Gastroesophageal sphincter (tissue), 4 donors: ENCODE measurements at places on chromosomes 12 and 14. TPM values are rescaled to one million over a fixed set of nuclear protein-coding genes. Genes with fewer than 3 reads are reported as not detected.

GRCh38 chr12:108744021-108744897, 12.9 kb upstream of the CORO1C start:
- no peak for ATAC-seq

DNA sequence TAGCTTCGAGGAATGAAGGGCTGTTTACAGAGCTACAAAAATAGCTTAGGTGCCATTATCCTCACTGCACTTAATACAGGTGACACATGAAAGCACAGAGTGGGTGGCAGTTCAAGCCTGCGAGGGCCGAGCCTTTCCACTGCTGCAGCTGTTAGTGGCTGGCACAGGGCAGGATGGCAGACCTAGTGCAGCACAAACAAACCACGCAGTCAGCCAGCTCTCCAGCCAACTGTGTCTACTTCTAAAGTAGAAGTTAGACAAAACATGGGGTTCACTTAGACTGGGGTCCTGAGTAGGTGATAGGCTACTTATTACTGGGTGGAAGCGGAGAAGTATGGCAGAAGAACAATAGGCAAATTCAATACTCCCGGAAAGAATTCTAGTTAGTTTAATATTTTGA, 95.4 kb downstream of the DUSP16 start:
- no peak for ATAC-seq

DNA sequence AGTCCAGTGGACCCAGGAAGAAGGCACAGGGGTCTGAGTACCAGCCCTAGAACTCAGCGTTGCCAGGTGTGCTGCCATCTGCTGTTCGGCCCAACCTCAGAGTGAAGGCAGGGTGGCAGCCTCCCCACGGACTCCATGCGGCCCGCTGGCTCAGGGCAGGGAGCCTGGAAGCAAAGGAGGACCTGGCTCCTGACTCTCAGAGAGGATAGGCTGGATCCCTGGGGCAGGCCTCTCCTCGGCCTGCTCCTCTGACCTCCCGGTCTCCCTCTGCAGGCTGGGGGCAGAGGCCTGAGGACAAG, 10.1 kb downstream of the MCRS1 start:
- no peak for ATAC-seq

GRCh38 chr14:97544571-97544970, 747.4 kb downstream of the VRK1 start:
- ATAC-seq: no peak

Gene LTB4R2
- 3.8 TPM for total RNA-seq

DNA sequence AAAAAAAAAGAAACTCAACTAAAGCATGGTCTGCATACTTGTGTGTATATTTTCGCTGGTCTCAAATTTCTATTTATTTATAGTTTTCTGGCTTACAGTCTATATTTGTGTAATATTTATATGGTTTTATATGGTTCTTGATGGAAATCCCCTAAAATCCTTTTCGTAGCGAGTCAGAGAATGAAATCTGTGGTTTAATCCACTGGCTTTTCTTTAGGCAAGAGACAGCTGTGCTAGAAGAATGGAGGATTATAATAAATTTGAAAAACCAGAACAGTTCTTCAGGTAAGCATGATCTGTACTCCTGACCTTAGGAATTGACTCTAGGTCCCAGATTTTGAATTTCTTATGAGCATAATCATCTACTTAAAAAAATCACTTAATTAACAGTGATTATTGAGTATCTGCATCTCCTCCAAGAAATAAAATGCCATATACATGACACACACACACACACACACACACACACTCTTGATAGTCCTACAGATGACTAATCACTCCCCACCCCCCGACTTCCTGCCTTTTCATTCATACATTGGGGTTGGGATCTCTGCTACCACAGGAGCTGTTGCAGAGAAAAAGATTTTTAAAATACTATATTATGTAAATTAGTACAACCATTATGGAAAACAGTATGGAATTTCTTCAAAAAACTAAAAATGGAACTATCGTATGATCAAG, 113.4 kb downstream of the CRADD start:
- no peak for ATAC-seq

GRCh38 chr14:50407111-50407812, 10.6 kb upstream of the CDKL1 start:
- no peak for ATAC-seq

Gene OR11G2
- total RNA-seq: not detected

Gene SOCS4
- 25.4 TPM for total RNA-seq

Gene CIDEB
- total RNA-seq: 12.0 TPM

GRCh38 chr14:81529391-81529790, 4.3 kb downstream of the SEL1L start:
- no peak for ATAC-seq

DNA sequence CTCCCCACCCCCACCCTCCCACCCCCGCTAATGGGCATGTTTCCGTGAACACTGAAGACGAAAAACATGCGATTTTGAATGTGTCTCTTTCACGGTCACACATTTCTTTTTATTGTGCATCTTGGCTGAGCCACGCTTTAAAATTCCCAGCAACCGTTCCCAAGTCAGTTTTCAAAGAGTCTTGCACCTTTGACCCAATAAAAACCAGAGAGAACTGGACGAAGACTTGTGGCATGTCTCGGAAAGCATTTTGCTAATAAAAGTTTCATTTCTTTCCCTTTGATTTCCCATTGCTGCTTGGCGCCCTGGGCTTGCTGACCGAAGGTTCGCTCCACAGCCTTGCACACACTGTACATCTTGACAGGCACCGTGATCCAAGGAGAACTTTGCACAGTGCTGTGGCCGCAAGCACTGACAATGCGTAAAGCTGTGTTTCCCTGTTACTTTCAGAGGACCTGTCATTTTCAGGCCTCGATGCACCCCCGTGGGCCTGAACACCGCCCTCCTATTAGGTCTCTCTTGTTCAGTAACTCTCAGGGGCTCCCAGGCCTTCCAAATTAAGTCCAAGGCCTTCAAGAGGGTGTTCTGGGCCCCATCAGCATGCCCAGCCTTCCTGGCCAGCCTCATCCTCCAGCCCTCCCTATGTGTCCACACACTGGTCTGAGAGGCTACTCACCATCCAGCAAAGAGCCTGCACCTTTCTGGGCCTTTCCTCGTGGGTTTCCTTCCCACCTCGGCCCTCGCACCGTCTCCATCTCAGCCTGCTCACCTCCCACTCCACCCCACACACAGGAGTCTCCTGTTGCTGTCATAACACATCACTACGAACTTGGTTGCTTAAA, 63.4 kb upstream of the DIO3 start:
- no peak for ATAC-seq

Gene ACSS3
- 16.7 TPM for total RNA-seq

DNA sequence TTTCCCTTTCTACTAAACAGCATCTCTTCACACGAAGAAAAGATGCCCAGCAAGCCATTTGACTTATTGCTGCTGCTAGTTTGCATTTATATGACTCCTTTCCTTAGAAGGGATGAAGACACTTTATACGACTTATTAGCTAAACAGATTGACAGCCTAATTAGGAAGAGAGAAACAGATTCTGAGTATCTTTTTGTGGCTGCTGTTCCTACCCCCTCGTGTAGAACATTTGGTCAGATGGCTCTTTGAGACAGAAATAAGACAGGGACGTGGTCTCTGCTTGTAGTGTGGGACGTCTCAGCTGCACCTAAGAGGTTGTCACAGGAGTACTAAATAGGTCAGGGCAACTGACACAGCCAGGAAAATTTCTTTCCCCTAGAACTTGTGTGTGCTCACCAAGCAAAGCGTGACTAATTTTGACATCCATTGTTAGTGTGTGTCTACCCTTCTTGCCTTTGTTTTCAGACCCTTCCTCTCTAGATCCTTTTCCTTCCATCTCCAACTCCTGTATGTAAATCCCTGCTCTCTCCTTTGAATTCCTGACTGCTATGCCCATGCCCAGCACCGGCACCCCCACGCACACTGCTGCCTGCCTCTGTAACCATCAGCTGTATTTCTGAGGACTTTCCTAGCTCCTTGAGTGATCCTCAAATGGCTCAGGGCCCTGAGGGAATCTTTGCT, 83.2 kb downstream of the DAD1 start:
- no peak for ATAC-seq

- no peak for ATAC-seq
Observed at GRCh38 chr14:104142136-104142945, 4.0 kb downstream of the KIF26A start.

- ATAC-seq: peak; percentile 25
Observed at GRCh38 chr12:132437252-132437932, 52.6 kb upstream of the FBRSL1 start.

Gene TMEM132D
- total RNA-seq: 0.15 TPM

DNA sequence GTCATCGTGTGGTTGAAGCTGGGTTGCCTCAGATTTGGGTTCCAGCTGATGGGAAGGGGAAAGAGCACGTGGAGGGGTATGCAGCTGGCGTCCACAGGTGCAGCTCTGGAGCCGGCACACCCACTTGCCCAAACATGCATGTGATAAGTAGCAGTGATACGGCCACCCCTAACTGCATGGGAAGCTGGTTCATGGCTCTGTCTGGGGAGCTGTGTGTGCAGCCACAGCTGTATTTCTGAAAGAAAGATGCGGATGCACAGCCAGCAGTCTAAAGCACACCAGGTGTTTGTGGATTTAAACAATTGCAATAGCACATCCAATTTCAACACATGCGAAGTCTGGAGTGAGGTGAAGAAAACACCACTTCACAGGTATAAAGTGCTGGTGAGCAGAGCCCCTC, 181.4 kb downstream of the EFCAB11 start:
- ATAC-seq: no peak

- ATAC-seq: no peak
Observed at GRCh38 chr12:92156139-92156538, 10.5 kb upstream of the BTG1 start.

GRCh38 chr12:130651188-130651959, 64.7 kb downstream of the RIMBP2 start:
- no peak for ATAC-seq

DNA sequence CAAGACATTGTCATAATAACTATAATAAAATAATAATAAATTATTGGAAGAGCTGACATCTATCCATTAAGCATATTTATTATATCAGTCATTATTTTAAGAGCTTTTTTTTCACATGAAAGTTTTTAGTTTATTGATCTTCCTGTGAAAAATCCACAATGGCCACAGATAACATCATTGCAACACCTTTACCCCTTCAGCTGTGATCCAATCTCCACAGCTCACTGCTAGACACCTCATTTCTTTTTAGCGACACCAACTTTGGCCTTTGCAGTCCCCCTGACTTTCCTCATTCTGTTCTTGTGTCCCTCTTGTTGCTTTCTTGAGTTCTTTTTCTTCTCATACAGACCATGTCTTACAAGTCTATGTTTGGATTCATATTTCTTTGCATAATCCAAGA, 67.4 kb downstream of the STON2 start:
- ATAC-seq: no peak

- ATAC-seq: no peak
Observed at GRCh38 chr12:40033242-40033630, 72.6 kb downstream of the SLC2A13 start.

Gene KRT74
- not detected for total RNA-seq

Gene KCNA5
- 1.3 TPM for total RNA-seq

DNA sequence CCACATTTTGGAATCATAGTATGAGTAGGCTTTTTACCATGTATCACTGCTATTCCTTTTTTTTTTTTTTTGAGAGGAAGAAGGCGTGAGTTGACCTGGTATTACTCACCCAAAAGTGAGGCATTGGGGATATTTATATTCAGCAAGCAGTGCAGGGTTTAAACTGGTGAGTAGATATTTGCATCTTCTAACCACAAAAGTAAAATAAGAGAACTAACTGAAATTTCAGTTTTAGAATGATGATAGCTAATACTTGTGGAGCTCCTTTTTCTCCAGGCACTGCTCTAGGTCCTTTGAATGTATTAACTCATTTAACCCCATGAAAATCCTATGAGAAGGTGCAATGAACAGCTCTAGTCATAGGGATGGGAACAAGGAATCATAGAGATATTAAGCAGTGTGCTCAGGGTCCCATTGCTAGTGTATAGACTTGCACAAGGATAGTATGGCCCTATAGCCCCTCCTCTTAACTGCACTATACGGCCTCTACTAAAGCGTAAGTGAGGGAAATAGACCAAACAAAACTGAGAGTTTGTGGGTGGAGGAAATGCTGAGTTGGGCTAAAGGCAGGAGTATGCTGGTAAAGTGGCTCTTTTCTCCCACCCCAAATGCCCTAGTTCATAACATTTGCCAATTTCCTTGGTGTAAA, 104.3 kb upstream of the MAX start:
- ATAC-seq: no peak

DNA sequence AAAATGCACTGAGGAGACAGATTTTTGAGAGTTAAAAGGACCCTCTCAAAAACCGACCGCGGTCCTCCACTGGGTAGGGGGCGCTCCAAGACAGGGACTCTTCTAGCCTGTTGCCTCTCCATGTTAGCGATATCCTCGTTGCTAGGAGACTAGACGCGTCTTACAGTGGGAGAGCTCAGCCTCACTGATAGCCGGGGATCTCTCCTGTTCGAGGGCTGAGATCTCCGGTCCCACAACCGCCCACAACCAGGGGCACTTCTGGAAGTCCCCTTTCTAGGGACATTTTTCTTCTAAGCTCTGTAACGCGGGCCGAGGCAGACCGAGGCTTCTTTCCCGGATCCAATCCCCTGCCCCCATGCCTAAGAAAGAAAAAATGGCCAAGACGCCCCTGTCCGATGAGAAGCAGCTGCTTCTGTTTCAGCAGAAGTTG, 21.3 kb downstream of the FKBP11 start:
- peak; percentile 73 for ATAC-seq

Gene HOXC6
- total RNA-seq: not detected

Gene VDR
- 1.2 TPM for total RNA-seq

Gene ENDOU
- total RNA-seq: 1.0 TPM

DNA sequence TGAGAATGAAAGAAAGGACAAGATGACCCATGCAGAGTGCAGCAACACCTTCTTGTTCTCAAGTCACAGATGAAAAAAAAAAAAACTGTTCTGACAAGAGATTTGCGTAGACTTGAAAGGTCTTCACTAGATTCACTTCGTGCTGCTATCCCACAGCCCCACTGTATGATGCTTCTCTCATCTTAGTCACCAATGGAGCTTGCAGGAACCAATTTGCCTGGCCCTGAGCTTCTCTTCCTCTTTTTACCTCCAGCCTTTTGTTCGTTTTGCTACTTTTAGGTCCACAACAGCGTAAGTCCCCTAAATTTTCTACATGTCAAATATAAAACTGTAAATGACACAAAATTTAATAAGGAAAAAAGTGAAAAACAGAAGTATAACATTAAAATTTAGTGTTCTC, 107.9 kb upstream of the NAP1L1 start:
- no peak for ATAC-seq

DNA sequence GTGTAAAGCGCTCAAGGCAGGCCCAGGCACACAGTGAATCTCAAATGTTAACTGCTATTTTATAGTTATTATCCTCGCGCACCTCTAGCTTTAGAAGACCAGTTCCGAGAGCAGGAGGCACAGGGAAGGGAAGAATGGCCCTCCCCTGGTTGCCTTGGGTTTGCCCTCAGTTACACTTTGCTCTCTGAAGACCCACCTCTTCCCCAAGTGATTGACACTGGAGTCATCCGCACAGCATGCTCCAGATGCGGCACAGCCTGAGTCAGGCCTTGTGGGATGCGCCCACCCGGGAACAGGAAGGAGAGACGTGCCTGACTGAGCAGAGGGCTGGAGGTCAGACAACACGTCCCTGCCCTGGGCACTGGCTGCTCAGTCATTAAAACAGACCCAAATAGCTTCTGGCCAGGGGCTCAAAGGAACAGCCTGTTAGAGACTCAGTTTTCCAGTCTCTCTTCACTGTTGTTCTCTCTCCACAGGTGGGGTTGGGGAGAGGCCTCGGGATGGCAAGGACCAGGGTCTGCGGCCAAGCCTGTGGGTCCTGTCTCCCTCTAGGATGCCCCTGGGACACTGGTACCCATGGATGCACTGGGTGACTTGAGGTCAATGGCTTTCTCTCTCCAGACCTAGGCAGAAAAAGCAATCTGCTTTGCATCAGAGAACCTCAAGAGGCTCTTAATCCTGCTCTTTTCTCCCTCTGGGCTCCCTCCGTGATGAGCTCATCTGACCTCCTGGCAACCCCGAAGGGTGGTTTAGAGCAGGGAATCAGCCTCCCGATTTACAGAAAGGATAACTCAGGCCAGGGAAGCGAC, 13.6 kb upstream of the MLXIP start:
- no peak for ATAC-seq
